Suprapubic skin (tissue), 4 donors: ENCODE measurements at places on chromosomes 4 and X. TPM values are rescaled to one million over a fixed set of nuclear protein-coding genes. Genes with fewer than 3 reads are reported as not detected.

DNA sequence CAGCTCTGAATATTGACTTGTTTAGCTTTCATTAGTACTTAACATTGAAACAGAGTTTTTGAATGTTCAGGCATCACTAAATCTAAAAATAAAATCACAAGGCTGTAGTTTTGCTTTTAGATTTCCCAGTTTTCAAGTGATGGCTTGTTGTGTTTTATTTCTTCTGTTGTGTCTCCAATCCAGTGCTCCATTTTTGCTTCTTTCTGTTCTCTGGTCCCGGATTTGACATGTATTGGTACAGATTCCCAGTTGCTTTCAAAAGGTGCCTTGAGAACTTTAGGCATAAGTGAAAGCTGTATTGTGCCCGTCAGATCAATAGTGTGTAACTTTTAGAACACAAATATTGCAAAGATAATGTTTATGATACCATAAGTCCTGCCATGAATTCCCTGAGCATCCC lies 53.2 kb downstream of the ARHGAP10 start:
- no peaks in the 10 kb centered on the region for H3K36me3 ChIP-seq
- no peak overlapping the region for H3K4me3 ChIP-seq
- H3K27ac ChIP-seq = no peak overlapping the region
- H3K27me3 ChIP-seq = no peaks in the 10 kb centered on the region
- no peak for DNase-seq

DNA sequence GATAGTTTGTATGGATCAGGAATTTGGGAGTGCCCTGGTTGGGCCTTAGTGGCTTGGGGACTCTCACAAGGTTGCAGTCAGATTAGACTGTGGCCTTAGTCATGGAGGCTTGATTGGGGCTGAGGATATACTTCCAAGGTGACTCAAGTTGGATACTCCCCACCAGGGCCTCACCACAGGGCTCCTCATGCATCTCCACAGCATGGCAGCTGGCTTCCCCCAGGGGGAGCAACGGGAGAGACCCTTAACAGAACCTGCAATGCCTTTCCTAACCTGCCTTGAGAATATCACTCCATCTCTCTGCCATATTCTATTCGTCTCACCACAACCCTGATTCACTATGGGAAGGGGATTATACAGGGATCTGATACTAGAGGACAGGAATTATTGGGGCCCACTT lies 161.9 kb downstream of the RELL1 start:
- DNase-seq = no peak
- no peaks in the 10 kb centered on the region for H3K4me1 ChIP-seq
- H3K36me3 ChIP-seq = no peaks in the 10 kb centered on the region
- no peak overlapping the region for H3K4me3 ChIP-seq
- no peak overlapping the region for H3K27ac ChIP-seq

- H3K27me3 ChIP-seq = no peaks in the 10 kb centered on the region
- no peak overlapping the region for H3K4me3 ChIP-seq
- peaks cover 12% of the 10 kb centered on the region for H3K4me1 ChIP-seq
- H3K27ac ChIP-seq = no peak overlapping the region
- no peak for DNase-seq
Observed at GRCh38 chrX:47563801-47564315, 2.9 kb downstream of the ARAF start.

GRCh38 chr4:109996526-109996925 lies 83.8 kb downstream of the EGF start:
- peaks cover 5% of the 10 kb centered on the region for H3K27me3 ChIP-seq
- no peak overlapping the region for H3K27ac ChIP-seq
- no peaks in the 10 kb centered on the region for H3K4me1 ChIP-seq
- DNase-seq = no peak
- no peak overlapping the region for H3K4me3 ChIP-seq

- H3K4me1 ChIP-seq = peaks cover 32% of the 10 kb centered on the region
- no peak overlapping the region for H3K27ac ChIP-seq
- no peak for DNase-seq
- peaks cover 4% of the 10 kb centered on the region for H3K36me3 ChIP-seq
- no peaks in the 10 kb centered on the region for H3K27me3 ChIP-seq
Observed at GRCh38 chr4:74161666-74162450, 3.9 kb downstream of the MTHFD2L start.

DNA sequence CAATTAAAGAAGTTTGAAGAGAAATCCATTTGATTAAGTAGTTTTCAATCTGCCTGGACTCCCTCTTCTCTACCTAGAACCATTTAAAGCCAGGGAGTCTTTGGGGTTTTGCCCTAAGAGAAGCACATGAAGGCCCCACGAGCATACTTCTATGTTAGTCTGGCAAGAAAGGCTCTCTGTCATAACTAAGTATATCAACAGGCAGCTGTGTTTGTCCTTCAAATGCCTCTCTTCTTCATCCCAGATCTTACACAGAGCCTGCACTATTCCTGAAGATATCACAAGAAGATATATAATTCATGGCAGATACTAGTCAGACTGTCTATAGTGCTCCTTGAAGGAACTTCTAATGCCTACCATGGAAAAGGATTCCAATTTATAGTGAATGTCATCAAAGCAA lies 206.2 kb downstream of the PRDM5 start:
- H3K27me3 ChIP-seq = no peaks in the 10 kb centered on the region
- H3K4me3 ChIP-seq = no peak overlapping the region
- H3K36me3 ChIP-seq = no peaks in the 10 kb centered on the region

DNA sequence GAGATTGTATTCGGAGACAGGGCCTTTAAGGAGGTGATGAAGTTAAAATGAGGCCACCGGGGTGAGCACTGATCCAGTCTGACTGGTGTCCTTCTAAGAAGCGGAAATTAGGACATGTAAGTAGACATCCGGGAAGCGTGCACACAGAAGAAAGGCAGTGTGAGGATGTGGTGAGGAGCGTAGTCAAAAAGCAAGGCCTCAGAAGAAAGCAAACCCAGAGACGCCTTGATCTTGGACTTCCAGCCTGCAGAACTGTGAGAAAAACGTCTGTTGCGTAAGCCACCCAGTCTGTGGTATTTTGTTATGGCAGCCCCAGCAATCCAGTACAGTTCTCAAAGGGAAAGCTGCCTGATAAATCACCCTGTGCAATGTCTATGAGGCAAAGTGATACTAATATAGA lies 153.5 kb downstream of the KCNIP4 start:
- no peak for DNase-seq
- H3K27ac ChIP-seq = no peak overlapping the region
- H3K27me3 ChIP-seq = no peaks in the 10 kb centered on the region
- H3K4me3 ChIP-seq = no peak overlapping the region
- H3K36me3 ChIP-seq = no peaks in the 10 kb centered on the region

GRCh38 chrX:19721726-19722370 lies 165.6 kb downstream of the SH3KBP1 start:
- no peaks in the 10 kb centered on the region for H3K27me3 ChIP-seq
- no peaks in the 10 kb centered on the region for H3K36me3 ChIP-seq
- no peak overlapping the region for H3K27ac ChIP-seq
- H3K4me3 ChIP-seq = no peak overlapping the region
- no peak for DNase-seq
- H3K4me1 ChIP-seq = no peaks in the 10 kb centered on the region

DNA sequence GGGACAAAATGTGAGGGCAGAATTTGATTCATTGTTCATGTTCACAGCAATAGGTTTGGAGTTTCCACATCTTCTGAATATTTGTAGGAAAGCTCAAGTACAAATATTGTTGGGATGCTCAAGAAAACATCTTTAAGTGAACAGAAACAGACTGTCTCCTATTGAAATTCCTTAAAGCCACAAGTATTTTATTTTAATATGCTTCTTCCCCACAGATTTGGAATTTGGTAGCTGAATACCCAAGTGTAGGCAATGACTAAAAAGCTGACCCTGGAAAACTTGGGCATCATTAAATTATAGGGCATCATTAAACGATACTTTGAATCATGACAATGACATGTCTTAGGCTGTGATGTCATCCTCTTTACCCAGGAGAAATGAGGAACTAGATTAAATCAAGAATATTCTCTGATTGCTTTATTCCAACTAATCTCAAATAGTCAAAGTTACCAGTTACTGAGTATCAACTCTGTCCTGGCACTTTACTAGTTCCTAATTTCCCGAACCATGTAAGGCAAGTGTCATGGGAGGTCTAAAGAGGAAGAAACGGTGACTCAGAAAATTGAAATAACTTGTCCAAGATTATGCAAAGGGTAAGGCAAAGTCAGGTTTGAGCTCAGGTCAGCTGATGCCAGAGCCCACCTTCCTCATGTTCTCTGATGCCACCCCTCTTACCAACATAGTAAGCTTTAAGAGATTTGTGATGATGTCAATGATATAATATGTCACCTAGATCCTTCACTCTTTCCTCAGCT lies 223.1 kb upstream of the LEF1 start:
- no peak for DNase-seq
- H3K27me3 ChIP-seq = no peaks in the 10 kb centered on the region
- no peaks in the 10 kb centered on the region for H3K4me1 ChIP-seq
- no peak overlapping the region for H3K27ac ChIP-seq
- H3K36me3 ChIP-seq = no peaks in the 10 kb centered on the region

DNA sequence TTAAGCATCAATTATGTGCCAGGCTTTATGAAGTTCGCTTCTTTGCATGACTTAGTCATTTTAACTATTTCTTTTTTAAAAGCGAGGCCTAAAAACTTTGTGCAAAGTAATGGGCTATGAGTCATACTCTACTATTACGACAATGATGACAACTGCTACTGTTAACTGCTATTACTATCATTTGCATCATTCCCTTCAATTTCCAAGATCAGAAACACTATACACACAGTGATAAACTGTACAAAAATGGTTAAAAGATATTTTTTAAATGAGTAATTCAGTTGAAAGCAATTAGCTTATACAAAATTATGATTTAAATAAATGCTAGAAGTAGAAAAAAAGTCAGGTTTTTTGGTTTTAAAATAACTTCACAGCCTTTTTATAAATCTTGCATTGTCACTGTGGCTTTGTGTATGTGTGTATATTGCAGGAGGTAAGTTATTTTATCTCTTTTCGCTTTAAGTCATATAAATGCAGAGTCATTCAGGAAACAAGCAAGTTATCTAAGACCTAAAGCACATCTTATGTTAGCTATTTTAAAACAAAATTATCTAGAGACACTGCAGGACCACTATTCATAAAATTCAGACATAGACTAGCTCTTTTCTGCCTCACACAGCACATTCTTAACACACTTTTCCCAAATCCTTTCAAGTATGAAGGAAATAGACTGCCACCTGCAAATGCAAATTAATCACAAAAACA lies 18.5 kb upstream of the CXCL3 start:
- H3K4me1 ChIP-seq = no peaks in the 10 kb centered on the region
- DNase-seq = no peak
- no peak overlapping the region for H3K4me3 ChIP-seq
- no peak overlapping the region for H3K27ac ChIP-seq

GRCh38 chr4:122539861-122540465 lies 80.9 kb downstream of the IL21 start:
- no peaks in the 10 kb centered on the region for H3K36me3 ChIP-seq
- H3K27me3 ChIP-seq = no peaks in the 10 kb centered on the region
- H3K27ac ChIP-seq = no peak overlapping the region
- DNase-seq = no peak

DNA sequence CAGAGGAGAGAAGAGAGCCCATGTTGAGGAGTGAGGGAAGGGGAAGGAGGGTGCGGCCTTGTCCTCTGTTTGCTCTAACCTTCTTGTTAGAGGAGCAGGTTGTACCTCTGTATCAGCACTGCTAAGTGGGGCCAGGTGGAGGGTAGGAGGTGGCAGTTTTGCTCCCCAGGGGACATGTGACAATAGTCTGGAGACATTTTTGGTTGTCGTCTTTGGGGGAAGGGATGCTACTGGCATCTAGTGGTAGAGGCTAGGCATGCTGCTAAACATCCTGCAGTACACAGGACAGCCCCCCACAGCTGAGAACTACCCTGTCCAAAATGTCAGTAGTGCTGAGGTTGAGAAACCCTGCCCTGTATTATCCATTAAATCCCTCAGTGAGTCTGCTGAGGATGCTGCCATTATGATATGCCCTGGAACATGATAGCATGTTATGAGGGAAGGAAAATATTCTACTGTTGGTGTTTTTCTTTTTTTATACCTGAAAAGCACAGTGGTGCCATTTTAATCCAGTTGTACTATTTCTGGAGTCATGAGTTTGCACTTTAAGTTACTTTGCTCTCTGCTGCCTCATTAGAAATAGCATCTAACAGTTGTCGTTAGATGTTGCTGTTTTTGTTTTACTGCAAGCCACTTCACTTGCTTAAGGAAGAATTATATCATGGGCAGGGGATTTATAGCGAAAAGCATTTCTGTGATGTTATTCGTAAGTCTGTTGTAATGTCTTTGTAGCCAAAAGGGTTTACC lies 90.6 kb downstream of the LRP2BP start:
- no peak overlapping the region for H3K4me3 ChIP-seq
- no peaks in the 10 kb centered on the region for H3K27me3 ChIP-seq
- H3K4me1 ChIP-seq = no peaks in the 10 kb centered on the region

GRCh38 chr4:123470640-123471039 lies 74.0 kb downstream of the SPRY1 start:
- no peak for DNase-seq
- H3K4me1 ChIP-seq = no peaks in the 10 kb centered on the region
- no peak overlapping the region for H3K27ac ChIP-seq
- no peak overlapping the region for H3K4me3 ChIP-seq
- no peaks in the 10 kb centered on the region for H3K36me3 ChIP-seq

DNA sequence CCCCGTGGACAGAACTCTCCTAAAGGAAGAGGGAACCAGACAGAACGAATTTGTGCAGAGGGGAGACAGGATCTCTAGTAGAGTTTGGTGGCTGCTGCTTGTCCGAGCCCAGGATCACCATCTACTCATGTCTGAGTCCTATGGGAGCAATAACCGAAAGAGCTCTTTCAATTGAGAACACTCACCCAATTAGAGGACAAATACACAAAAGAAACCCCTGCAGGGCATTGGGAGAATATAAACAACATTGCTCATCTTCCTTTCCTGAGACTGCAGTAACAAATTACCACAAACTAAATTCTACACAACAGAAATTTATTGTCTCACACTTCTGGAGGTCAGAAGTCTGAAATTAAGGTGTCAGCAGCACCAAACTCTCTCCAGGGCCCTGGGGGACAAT lies 65.6 kb downstream of the SPINK2 start:
- no peaks in the 10 kb centered on the region for H3K36me3 ChIP-seq
- no peak overlapping the region for H3K27ac ChIP-seq
- no peak overlapping the region for H3K4me3 ChIP-seq
- H3K4me1 ChIP-seq = peaks cover 14% of the 10 kb centered on the region
- H3K27me3 ChIP-seq = no peaks in the 10 kb centered on the region
- DNase-seq = no peak

Gene PPP2R3B
- 31.8 TPM for total RNA-seq

Gene MTTP
- total RNA-seq = 1.6 TPM
